AG09309 (cell line): ENCODE measurements at places on chromosomes 7 and 10.

DNA sequence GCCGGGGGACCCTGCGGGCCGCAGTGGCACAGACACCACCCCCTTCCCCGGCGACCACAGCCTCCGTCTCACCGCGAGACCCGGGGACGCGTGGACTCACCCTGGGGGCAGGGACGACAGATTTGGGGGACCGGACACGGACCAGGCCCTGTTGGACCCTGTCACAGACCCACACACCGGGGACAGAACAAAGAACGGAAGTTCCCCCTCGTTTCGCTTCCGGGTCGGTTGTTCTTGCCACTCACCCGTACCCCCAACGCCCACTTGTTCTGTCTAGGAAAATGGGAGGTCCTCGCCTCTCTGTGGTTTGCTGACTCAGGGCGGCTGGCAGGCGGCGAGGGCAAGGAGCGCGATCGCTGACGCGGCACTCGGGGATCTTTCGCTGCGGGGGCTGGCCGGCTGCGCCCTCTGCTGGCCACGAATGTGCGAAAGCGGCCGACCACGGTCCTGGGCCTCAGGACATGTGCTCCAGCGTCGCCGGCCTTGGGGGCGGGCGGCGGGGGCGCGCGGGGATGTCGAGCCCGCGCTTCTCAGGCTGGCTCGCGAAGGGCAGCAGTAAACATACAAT lies at the start of gene ZNF3:
ZNF3 (minus strand) TSS at position 189 of the 568 bp plus-strand sequence. CDS start 4,366 bp downstream, outside the sequence.
- DNase-seq, result peak; percentile 97

- no peak for DNase-seq
Observed at GRCh38 chr10:92990615-92991014, 70.0 kb upstream of the CYP26C1 start.

DNA sequence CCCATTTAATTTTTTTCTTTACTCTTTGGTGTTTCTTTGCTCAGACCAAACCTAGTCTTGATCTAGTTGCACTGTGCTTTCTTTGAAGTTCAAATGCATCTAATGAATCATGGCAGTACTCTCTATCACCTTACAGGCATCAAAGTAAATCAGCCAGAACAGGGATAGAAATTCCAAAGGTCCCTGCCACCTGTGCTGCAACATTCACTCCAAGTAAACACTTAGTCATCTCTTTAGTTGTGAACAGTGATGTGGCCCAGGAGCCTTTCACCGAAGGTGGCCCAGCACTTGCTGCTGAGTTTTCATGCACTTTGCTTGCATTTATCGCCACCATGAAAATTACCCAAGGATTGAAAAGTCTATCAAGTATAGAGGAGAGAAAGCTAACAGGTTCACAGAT lies 314.1 kb upstream of the ETV1 start:
- DNase-seq, result no peak

DNA sequence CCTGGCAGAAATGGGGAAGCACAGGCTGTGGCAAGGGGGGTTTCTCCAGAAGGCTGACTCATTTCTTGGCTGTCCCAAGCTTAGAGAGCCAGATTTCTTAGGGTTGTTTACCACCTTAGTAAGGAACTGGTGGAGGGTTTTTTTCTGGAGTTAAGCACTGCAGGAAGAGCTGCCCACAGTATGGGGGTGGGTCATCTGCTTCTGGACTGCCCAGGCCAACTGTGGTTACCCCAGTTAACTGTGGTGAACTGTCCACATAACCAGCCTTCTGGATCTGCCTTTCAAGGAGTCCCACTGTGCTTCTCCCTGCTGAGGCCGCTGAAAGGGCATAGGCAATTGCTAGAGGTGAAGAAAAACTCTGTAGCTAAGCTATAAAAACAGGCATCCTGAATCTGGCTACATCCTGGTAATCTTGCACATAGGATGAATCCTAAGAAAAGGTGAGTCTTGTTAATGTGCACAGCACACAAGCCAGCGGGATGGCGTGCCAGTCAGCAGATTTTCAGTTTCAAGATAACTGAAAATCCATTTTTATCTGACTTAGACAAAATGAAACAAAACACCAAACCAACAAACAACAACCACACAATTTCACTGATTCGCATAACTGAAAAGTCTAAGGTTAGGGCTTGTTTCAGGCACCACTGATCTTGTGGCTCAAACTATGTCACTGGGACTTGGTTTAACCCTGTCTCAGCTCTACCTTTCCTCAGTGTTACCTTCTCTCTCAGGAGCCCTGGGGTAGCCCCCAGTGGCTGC lies 21.6 kb upstream of the TSPAN33 start:
- DNase-seq, result no peak

DNA sequence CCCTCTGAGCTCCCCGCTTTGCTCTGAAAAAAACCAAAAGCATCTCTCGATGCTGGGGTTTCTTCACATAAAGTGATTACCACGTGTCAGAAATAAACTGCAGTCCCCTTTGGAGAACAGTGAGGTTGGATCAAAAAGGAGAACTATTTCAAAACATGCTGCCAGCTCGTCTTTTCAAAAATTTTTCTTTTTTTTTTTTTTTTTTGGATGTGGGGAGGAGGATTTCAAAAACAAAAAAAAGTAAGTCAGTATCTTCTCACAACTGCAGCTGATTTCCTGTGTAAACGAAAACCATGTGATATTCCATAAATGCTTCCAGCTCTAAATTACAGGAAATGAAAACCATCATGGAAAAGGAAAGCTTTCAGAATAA lies 155.0 kb upstream of the LYZL2 start:
- peak; percentile 57 for DNase-seq

DNA sequence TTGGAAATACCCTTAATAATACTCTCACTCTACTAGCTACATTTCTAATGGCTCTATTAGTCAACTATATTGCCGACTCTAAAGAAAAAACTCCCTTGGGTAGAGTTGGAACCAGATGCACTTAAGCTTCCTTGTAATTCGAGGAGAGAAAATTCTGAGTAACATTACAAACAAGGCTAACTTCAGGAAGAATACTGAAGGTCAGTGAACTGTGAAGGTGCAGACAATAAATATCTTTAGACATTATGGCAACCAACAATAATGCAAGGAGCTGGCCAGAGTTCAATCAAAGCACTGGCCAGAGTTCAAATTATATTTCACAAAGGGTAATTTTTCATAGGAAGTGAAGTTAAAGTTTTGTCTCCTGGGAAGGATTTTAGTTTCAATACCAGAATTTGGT lies 40.7 kb upstream of the MRLN start:
- DNase-seq, result no peak

DNA sequence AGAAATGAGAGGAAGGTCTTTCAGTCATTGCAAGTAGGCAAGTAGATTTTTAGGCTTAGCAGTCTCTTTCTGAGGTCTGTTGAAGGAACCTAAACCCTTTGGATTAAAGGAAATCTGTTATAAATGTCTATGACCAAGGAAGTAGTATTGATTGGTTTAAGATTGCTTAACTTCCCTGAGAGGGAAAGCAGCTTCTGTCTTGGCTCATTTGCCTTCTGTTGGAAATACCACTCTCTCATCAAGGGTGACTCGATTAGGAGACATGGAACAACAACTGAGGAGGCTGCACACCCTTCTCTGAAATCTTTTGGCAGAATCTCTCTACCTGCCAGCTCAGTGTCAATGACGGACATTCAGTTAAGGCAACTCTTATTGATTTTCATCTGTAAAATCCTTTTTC lies 282.9 kb downstream of the PRKG1 start:
- DNase-seq, result no peak

GRCh38 chr10:43386549-43386948 lies 15.1 kb downstream of the FXYD4 start:
- DNase-seq, result no peak
